ENCODE measurements at places on chromosomes 6 and 20.

- peak; percentile 22 for DNase-seq
Observed at GRCh38 chr6:43495409-43495941, 14.7 kb downstream of the LRRC73 start.

DNA sequence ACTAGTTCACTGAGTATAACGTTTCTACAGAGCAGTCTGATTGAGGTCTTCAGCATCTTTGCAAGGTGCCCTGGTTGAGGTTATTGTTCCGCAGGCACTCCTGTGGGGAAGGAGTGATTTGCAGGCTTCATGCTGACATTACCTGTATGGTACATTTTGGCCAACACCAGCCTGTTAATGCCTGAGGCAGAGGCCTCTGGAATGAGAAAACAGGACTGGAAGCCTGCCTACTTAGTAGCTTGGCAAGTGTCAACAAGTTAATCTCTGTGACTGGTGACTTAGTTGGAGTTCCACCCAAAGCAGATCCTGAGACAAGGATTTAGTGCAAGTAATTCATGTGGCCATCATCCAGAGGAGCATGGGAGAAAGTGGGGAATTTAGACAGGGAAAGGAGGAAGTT lies 24.6 kb downstream of the MAS1 start:
- no peak for DNase-seq

DNA sequence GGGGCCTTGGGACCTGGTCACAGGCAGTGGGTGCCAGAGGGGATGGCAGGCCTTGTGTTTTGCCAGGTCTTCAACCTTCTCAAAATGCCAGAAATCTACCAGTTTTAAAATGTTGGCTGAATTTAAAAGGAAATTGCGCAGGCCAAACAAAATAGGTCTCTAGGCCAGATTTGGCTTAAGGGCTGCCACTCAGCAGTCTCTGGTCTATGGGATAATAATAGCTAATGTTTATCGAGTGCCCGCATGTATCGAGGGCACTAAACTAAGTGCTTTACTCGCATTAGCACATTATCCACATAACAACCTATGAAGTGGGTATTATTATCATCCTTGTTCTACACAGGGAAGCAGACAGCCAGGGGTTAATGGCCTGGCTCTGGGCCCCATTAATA lies 11.0 kb downstream of the E2F3 start:
- DNase-seq, result no peak

GRCh38 chr6:33142501-33143070 lies 49.7 kb downstream of the COL11A2 start:
- no peak for DNase-seq

DNA sequence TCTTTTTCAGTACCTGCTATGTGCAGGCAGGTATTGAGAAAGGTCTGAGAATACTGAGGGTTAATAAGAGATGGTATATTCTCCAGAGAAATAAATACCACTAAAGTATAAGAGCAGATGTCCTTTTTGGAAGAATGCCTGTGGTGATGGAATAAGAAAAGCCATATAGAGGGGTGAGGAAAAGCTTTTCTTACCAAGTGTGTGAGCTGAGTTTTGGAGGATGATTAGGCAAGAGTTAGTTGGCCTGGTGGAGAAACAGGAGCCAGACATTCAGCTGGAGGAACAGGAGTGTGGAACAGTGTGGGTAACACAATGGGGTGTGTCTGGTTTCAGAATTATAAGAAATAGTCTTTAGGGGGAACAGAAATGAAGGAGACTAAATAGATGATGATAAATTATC lies 19.9 kb downstream of the ZNF451 start:
- DNase-seq, result no peak

- no peak for DNase-seq
Observed at GRCh38 chr6:46265373-46265772, 94.6 kb upstream of the ENPP5 start.

GRCh38 chr6:150426198-150426597 lies 57.4 kb downstream of the IYD start:
- DNase-seq, result no peak

Data from DMS53 (cell line).